ENCODE measurements at places on chromosomes 7 and 10.
A peak's percentile ranks its signal among the peaks of the same experiment; 100 is the strongest.

- DNase-seq, result no peak
Measured at GRCh38 chr7:107304636-107305035, 135.8 kb downstream of the HBP1 start.

DNA sequence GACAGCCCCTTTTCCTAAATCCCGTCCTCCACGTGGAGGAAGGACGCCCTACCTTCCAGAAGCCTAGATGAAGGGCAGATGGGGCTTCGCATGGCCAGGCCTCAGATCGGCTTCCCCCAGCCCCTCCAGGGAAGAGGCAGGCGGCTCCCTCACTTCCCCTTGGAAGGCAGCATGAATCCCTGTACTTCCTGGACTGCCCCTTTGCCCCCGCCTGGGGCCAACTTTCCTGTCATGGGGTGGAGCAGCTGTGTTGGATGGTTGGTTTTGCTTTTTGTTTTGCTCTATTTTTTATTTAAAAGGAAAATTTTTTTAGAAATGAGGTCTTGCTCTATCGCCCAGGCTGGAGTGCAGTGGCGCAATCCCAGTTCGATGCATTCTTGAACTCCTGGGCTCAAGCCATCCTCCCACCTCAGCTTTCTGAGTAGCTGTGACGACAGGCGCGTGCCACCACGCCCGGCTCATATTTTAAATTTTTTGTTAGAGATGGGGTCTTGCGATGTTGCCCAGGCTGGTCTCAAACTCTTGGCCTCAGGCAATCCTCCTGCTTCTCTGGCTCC is 27.2 kb downstream of the GTF2IRD1 start:
- DNase-seq, result peak; percentile 51

- DNase-seq, result no peak
Measured at GRCh38 chr10:120048391-120048790, 155.9 kb downstream of the SEC23IP start.

GRCh38 chr7:112448891-112449290 is 1.4 kb upstream of the IFRD1 start:
- DNase-seq, result no peak

DNA sequence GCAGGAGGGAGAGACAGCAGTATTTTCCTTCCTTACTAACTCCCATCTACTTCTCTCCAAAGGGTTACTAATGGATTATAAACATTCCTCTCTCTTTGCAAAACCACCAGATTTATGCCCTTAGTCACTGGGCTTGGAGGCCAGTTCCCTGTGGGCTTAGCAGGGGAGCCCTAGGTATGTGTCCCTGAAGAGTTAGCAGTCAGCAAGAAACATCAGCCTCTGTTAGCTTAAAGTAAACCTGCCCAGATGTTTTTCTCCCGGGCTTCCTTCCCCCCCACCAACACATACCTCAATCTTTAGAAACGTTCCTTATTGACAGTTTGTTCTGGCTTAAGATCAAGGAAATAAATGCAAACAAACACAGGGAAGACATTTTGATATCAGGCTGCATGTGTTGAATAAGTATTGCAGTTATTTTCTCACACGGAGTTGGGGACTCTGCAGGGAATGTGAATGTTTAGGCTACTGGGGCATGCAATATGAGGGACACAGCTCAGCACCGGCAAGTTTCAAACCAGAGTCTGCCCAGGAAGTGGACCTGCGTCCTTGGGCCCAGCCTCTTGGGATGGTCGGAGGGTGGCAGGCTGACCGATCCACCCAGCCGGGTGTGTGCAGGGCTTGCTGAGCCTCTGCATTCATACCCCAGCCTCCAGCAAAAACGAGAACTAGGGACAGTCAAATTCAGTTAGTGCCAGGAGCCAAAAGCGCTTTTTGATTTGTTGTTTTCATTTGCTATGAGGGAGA is 252.0 kb upstream of the GRB10 start:
- DNase-seq, result no peak

DNA sequence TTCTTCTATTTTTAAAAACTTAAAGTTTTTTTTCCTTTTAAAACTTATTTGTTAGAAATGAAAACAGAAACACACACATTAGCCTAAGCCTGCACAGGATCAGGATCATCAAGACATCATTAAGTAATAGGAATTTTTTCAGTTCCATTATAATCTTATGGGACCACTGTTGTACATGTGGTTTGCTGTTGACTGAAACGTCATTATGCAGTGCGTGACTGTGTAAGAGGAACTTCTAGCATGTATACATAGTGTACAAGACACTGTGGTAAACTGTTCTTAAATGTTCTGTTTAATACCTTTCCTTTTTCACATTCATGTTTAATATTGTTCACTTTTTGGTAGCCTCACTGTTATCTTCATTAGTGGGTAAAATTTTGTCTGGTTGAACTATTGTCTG is 12.1 kb downstream of the ENTPD7 start:
- no peak for DNase-seq
